IMR-90 (cell line): ENCODE measurements at places on chromosomes 2 and 18.
A peak's percentile ranks its signal among the peaks of the same experiment; 100 is the strongest.

DNA sequence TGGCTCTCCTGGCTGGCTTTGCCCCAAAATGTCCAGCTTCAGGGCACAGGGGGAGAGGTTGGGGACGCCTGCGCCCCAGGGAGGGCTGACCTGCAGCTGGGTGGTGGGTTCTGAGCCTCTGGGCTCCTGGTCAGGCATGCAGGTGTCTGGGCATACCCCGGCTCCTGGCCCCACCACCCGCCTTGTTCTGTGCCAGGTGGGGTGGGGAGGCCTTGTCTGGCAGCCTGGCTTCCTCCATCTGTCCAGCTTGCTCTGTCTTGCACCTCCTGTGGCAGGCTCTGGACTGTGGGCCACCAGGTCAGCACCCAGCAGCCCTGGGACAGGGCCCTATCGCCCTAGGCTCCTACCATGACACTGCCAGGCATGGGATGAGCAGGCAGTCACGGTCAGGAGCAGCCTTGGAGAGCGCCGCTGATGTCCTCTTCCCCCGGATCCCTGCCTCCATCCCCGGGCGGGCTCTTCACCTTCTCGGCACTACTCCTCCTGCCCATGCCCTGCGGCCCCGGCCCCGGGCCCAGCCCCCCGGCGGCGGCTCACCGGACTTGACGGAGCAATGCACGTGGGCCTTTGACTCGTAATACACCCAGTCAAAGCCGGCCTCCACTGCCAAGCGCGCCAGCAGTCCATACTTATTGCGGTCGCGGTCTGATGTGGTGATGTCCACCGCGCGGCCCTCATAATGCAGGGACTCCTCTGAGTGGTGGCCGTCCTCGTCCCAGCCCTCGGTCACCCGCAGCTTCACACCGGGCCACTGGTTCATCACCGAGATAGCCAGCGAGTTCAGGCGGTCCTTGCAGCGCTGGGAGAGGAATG is 3.6 kb downstream of the IHH start:
- H3K36me3 ChIP-seq: no peaks in the 10 kb centered on the region
- no peak for DNase-seq
- no peak overlapping the region for H3K4me3 ChIP-seq
- no peak overlapping the region for H3K27ac ChIP-seq

GRCh38 chr18:10759241-10759640 is 233.4 kb downstream of the NAPG start:
- H3K27me3 ChIP-seq: no peaks in the 10 kb centered on the region
- H3K4me1 ChIP-seq: no peaks in the 10 kb centered on the region
- H3K36me3 ChIP-seq: peaks cover 35% of the 10 kb centered on the region

GRCh38 chr2:160425434-160426151 is 68.0 kb downstream of the RBMS1 start:
- H3K27ac ChIP-seq: peak overlapping the region; percentile 59; the same call in 1 of the 2 replicates
- DNase-seq: peak; percentile 81
- peaks cover 4% of the 10 kb centered on the region for H3K36me3 ChIP-seq
- no peaks in the 10 kb centered on the region for H3K27me3 ChIP-seq
- peaks cover 11% of the 10 kb centered on the region for H3K4me1 ChIP-seq
- H3K4me3 ChIP-seq: no peak overlapping the region

- H3K27ac ChIP-seq: peak overlapping the region; percentile 76
- DNase-seq: no peak
- peak overlapping the region; percentile 44; the same call in 1 of the 2 replicates for H3K4me3 ChIP-seq
- no peaks in the 10 kb centered on the region for H3K27me3 ChIP-seq
- H3K36me3 ChIP-seq: peaks cover 26% of the 10 kb centered on the region
Measured at GRCh38 chr2:218405746-218406208, 6.1 kb downstream of the CTDSP1 start.

GRCh38 chr2:16650287-16651249 is 15.1 kb downstream of the CYRIA start:
- peak; percentile 78 for DNase-seq
- H3K27ac ChIP-seq: peak overlapping the region; percentile 89
- peak overlapping the region; percentile 38 for H3K4me3 ChIP-seq
- no peaks in the 10 kb centered on the region for H3K27me3 ChIP-seq

GRCh38 chr18:25281556-25281955 is 70.4 kb downstream of the ZNF521 start:
- no peak overlapping the region for H3K4me3 ChIP-seq
- H3K36me3 ChIP-seq: peaks cover 5% of the 10 kb centered on the region
- peaks cover 17% of the 10 kb centered on the region for H3K4me1 ChIP-seq

- DNase-seq: peak; percentile 66
- peaks cover 18% of the 10 kb centered on the region for H3K4me1 ChIP-seq
- H3K27me3 ChIP-seq: no peaks in the 10 kb centered on the region
Measured at GRCh38 chr2:33131111-33131510, 184.4 kb downstream of the LTBP1 start.

- DNase-seq: peak; percentile 78
- H3K27me3 ChIP-seq: no peaks in the 10 kb centered on the region
- peaks cover 2% of the 10 kb centered on the region; the same call in 1 of the 2 replicates for H3K4me1 ChIP-seq
- H3K4me3 ChIP-seq: no peak overlapping the region
- H3K27ac ChIP-seq: no peak overlapping the region
Measured at GRCh38 chr2:197883354-197884032, 79.1 kb downstream of the PLCL1 start.

DNA sequence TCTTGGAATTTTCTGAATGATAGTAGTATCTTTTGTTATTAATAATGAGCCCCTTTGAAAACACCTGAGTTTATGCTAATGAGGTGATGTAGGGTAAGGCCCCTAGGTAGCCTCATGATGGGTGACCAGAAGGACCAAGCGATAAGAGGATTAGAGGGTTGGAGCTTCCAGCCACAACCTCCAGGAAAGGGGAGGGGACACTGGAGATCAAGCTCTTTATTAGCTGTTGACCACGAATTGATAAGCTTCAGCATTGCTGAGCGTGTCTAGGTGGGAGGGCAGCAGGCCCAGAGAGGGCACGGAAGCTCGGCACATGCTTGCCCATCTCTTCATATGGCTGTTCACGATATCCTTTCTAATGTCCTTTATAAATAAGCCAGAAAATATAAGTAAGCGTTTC is 39.0 kb downstream of the KIAA2012 start:
- H3K4me1 ChIP-seq: peaks cover 38% of the 10 kb centered on the region
- H3K4me3 ChIP-seq: no peak overlapping the region

DNA sequence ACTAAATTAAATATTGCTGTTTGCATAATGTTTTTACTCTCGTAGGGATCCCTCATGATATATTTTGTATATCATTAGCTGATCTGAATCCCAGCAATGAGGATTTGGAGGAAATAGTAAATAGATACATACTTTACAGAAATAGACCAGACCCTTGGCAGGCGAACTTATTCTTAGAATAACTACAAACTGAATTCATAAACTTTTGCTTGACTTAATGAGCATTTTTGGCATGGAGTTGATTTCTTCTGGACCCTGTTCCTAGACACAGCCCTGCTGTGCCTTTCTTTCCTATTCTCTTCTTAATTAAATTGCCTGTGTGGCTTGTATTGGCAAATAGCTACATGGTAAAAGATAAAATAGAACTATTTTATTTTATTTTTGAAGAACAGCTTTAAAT is 145.9 kb downstream of the GREB1L start:
- H3K4me1 ChIP-seq: no peaks in the 10 kb centered on the region
- H3K27ac ChIP-seq: no peak overlapping the region
- no peaks in the 10 kb centered on the region for H3K36me3 ChIP-seq
- H3K4me3 ChIP-seq: no peak overlapping the region
- no peak for DNase-seq

DNA sequence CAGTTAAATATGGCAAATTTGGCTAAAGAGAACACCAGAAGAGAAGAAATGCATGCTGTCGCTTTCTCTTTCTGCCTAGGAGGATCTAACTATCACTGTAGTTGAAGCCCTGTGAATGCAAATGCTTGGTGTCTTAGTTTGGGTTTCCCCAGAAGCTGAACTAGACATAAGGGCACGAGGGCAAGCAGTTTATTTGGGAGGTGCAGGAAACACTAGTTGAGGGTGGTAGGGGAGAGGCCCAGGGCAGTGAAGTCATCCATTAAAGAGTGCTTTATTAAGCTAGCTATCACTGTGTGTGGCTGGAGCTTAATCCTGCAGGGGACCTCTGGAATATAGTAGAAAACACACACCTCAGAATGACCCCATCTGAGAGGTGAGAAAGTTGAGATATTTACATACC is 639.8 kb upstream of the ZEB2 start:
- peaks cover 6% of the 10 kb centered on the region; the same call in 1 of the 2 replicates for H3K4me1 ChIP-seq
- no peak overlapping the region for H3K4me3 ChIP-seq
- no peaks in the 10 kb centered on the region for H3K27me3 ChIP-seq
- no peaks in the 10 kb centered on the region for H3K36me3 ChIP-seq
- no peak overlapping the region for H3K27ac ChIP-seq
- DNase-seq: no peak

DNA sequence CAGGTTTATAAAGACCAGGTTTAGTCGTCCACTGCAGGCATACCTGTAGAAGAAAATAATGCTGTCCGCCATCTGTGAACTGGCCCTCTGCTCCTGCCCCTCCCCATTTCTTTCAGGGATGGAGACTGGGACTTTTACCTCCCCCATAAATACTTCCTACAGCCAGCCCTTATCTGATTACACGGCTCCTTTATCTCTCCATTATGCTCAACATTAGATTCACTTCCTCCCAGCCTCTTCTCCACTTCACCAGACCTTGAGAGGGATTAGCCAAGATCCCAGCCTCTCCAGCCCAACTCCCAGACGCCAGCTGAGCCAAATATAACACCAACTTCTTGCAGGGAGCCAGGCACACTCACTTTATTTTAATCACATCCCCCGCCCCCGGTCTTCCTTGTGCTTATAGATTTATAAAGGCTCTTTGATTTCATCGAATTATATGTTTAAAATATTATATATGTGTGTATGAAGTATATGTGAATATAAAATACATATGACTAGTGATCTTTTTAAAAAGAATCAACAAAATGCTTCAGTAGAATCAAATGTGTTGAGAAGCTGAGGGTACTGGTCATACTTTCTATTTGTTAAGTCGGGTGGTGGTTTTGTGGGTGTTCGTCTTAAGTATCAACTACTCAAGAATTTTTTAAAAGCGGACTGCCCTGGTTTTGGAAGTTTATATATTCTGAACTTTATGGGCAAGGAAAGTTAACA is 81.0 kb downstream of the SPRED2 start:
- no peaks in the 10 kb centered on the region for H3K36me3 ChIP-seq
- no peak overlapping the region for H3K27ac ChIP-seq
- H3K4me3 ChIP-seq: no peak overlapping the region
- peak; percentile 54 for DNase-seq

- H3K4me3 ChIP-seq: no peak overlapping the region
- H3K27me3 ChIP-seq: no peaks in the 10 kb centered on the region
- H3K4me1 ChIP-seq: no peaks in the 10 kb centered on the region
- no peak overlapping the region for H3K27ac ChIP-seq
- no peak for DNase-seq
Measured at GRCh38 chr18:10690366-10690765, 164.5 kb downstream of the NAPG start.

DNA sequence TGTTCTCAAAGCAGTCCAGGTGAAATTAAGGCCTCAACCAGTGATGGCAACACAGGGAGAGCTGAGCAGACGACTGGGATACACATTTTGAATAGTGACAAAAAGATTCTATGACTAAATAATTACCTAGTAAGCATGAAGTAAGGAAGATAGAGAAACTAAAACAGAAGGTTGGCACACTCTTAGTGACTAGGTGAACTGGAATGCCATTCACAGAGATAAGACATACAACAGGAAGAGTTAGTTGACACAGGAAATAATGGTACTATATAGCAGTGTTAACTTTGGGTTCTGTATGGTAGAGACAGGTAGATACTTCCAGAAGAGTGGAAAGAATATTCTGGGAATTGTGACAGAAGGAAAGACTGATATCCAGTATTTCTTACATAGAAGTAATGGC is 181.8 kb upstream of the NT5C1B start:
- no peaks in the 10 kb centered on the region for H3K4me1 ChIP-seq
- H3K27me3 ChIP-seq: no peaks in the 10 kb centered on the region
- no peak overlapping the region for H3K27ac ChIP-seq
- peak; percentile 30 for DNase-seq
- no peaks in the 10 kb centered on the region for H3K36me3 ChIP-seq
- no peak overlapping the region for H3K4me3 ChIP-seq

DNA sequence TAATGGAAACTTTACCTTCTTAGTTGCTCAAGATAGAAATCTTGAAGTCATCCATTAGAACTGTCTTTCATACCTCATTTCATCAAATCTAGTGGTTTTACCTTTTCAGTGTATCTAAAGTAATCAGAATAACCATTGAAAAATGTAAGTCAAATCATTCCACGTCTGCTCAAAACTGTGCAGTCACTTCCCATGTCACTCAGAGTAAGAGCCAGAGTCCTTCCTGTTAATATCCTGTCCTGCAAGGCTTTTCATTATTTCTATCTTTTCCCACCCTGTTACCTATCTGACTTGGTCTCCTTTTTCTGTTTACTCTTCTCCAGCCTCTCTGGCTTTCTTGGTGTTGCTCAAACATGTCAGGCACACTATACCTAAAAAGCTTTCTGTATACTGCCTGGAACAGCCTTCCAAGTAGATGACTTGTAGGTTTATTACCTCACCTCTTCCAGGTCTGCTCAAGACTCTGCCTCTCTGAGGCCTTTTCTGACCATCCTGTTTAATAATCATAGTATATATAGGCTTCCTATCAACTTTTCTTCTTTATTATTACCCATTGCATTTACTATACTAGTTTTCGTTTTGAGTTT is 3.4 kb downstream of the C2orf69 start:
- H3K27me3 ChIP-seq: no peaks in the 10 kb centered on the region
- H3K36me3 ChIP-seq: peaks cover 14% of the 10 kb centered on the region
